ENCODE measurements at places on chromosomes 1 and 21.

- no peak for DNase-seq
These were observed 91.8 kb downstream of the TRIM11 start for GRCh38 chr1:228314658-228315483.

GRCh38 chr1:51421964-51422363, 91.6 kb upstream of the TTC39A start:
- DNase-seq: no peak

DNA sequence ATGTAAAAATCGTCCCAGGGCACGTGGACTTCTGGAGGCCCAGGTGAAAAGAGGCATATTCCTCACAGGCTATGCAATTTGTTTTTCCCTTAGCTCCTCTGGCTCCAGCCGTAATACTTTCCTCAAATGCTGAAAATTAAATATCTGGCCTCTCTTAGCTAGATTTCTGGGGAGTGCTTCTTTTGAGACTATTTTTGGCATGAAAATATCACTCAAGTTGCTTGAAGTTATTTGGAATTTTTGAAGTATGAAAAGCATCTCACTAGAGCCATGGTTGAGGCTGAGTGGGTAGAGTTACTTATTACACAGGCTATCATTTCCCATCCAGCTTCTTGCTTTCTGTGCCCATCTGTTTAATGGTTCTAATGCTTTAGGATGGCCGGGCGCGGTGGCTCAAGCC, 59.7 kb downstream of the MYOM3 start:
- no peak for DNase-seq

GRCh38 chr1:62178372-62178771, 16.3 kb upstream of the L1TD1 start:
- no peak for DNase-seq

- no peak for DNase-seq
These were observed 45.4 kb downstream of the CDC14A start for GRCh38 chr1:100397681-100398080.

DNA sequence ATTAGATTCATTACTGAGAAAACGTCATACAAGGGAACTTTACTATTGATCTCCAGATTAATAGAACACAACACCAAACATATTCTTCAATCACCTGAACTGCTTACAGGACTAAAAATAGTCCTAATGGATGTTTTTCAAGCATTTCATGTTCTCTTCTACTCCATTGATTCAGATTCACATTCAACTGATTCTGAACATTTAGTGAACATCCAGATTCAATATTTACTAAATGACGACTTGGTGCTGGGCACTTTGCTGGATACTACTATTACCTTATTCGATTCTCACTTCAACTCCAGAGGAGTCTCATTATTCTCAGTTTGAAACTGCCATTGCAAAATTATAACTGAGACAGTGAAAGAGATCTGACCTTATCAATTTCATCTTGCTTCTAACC, 18.8 kb upstream of the SUCO start:
- no peak for DNase-seq

DNA sequence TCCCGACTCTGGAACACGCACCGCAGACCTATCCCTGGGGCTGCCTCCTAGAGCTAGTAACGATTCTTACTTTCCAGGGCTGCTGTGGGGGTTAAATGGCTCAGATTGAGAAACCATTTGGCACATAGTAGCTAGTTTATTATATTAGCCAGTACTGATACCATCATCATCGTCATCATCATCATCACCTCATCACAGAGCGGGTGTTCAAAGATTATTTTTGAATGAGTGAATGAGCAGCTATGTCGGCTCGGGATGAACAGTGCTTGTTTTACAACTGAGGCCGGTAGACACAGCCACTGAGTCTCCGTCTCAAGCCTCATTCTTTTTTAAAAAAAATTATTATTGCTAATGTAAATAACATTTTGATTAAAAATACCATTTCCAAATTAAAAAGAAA, 13.5 kb upstream of the AJAP1 start:
- DNase-seq: no peak

DNA sequence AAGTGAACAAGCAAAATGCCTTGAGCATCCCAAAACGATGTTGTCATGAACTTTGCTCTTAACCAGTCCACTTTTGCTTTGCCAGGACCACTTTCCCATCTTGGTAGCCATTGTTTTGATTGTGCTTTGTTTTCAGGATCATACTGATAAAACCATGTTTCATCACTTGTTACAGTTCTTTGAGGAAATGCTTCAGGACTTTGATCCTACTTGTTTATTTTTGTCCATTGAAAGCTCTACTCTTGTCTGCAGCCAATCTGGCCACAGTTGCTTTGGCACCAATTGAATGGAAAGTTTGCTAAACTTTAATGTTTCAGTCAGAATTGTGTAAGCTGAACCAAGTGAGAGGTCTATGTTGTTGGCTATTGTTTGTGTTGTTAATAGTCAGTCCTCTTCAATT, 12.8 kb downstream of the PLPPR4 start:
- no peak for DNase-seq

GRCh38 chr1:151644001-151644400, 32.2 kb downstream of the SNX27 start:
- no peak for DNase-seq

- DNase-seq: no peak
These were observed 276.0 kb downstream of the ASTN1 start for GRCh38 chr1:176888471-176889032.

GRCh38 chr1:202291961-202292712, 49.6 kb downstream of the UBE2T start:
- no peak for DNase-seq

- no peak for DNase-seq
These were observed 76.3 kb downstream of the NPHP4 start for GRCh38 chr1:5915587-5916571.

- no peak for DNase-seq
These were observed 37.7 kb downstream of the IGFN1 start for GRCh38 chr1:201228011-201228983.

GRCh38 chr1:24304763-24305162, 14.4 kb upstream of the GRHL3 start:
- DNase-seq: no peak

DNA sequence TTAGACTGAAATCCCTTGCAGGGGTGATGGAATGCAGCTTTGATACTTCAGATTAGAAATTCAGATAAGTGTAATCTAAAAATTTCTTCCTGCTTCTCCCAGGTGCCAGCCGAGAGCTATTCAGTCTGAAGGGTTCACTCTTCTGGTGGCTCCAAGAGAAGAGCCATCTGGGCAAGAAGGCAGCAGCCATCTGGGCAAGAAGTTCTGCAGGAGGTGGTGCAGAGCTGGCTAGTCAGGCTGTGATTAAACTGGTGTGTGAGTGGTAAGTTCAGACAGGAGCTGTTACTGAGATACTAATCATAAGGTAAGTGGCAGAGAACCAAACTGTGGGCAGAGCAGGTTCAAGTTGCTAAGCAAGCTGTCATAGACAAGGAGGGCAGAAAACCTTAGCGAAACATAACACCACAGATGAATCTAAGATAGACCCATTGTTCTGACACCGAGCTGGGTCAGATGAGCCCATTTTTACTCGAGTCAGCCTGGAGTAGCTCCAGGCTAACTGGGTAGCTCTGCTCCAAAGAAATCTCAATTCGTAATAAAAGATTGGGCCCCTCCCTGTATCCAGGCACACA, 14.4 kb upstream of the TP53BP2 start:
- DNase-seq: no peak

DNA sequence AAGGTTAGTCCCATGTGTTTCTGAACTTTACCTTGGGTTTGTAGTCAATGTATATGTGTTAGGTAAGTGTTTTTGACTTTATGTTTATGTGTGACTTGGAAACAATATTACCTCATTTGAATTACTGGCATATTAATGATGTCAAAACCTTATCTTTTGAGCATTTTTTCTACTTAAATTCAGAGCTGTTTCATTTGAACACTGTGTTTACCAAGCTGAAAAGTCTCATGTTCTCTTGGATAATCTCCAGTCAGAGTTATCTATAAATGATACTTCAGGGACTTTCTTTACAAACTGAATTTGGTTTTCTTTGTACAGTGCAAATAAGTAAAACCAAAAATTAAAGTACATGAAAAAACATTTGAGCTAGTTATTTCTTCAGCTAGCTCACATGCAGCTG, 30.0 kb downstream of the ADAMTS1 start:
- no peak for DNase-seq

DNA sequence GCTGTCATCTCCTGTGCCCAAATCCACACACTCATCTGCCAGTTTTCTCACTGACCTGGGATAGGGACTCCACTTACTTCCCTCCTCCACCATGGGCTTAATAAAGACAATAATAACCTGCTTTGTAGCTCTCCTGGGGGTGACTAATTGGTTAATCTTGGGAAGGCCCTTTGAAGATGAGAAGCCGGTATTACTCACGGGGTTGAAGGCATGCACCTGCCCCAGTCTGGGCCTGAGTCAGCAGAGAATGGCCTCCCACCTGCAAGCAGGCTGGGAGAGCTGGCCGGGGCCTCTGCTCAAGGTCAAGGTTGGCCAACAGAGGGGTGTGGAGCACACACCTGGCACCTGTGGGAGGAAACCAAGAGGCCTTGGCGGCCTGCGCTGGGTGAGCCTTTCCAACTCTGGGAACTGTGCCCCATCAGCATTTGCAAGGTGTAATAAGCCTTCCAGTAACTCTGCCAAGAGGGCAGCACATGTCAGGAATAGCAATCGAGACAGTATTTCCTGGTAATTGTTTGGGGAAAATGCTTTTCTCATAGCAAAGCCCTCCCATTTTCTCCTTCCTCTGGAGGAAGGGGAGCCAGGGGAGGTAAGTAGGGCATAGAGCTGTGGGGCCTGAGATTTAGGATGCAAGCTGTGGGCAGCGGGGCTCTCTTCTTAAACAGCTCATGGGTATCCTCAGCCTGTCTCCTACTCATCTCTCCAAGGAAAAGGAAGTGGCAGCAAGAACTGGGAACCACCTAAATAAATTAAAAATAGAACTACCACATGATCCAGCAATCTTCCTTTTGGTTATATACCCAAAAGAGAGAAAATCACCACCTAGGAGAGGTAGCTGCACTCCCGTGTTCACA, 49.0 kb downstream of the TOMM20 start:
- no peak for DNase-seq

- no peak for DNase-seq
These were observed 5.1 kb downstream of the ZNF496 start for GRCh38 chr1:247326411-247327130.

DNA sequence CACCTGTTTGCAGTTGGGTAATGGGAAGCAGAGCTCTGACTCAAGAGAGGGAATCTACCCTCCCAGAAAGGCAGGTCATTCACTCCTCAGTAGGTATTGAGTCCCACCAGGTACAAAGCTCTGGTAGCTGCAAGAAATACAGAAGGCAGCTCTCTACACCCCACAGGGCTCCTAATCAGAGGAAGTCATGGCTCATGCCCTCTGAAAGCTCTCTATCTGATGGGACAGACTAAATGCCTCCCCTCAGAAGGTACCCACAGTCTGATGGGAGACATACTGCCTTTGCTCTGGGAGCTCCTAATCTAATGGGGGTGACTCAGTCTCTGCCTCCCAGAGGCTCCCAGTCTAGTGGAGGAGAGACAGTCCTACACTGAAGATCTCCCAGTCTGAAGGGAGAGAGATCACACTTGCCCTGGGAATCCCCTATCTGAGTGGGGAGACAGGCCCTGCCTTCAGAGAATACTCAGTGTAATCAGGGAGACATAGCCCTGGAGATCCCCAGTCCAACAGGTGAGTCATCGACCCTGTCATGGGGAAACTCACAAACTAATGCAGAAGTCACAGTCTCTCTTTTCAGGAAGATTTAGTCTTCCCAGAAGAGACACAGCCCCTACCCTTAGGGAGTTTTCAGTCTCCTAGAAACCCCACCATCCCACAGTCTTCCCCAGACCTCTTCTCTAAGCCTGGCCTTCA, 23.7 kb downstream of the CAMK1G start:
- no peak for DNase-seq

GRCh38 chr1:67766141-67766978, 66.9 kb downstream of the GNG12 start:
- DNase-seq: no peak

DNA sequence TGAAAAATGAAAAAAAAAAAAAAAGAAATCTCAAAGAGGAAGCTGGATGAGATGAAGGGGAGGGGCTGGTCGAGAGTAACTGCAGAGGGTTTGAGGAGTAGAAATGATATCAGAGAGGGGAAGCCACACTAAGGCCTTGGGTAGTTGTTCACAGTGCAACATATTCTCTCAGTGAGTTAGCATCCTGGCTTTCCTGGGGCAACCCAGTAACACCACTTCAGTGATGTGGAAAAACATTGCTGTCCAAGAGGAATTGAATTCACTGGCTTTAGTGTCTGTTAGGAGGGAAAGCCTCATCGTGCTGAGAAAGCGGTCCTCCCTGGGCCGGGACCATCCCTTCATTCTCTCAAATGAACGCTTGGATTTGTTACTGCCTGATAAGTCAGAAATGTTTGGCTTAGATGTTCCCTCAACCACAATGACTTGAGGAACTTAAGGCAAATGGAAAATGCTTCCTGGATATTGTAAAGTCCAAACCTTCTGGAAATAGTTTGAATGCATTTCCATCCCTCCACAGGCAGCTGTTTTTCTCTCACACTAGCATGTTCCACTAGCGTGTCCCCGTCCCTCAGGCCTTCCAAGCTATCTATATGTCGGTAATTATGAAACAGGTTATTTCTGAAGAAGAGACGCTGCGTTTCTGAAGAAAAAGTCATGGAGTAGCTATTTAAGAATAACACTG, 12.2 kb downstream of the TGFB2 start:
- DNase-seq: no peak

DNA sequence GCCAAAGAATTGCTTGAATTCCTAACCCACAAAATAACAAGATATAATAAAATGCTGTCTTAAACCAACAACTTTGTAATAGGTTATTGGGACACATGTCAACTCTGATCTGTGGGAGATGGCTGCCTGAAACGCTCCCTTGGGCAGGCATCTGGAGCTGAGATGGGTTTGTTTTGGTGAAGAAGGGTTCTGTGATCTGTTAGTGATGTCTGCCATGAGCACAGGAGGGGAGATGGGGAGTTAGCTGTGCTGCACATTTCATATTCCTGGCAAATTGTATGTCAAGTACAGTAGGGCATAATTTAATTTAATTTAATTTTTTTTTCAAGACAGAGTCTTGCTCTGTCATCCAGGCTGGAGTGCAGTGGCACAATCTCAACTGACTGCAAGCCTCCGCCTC, 34.2 kb upstream of the IFNLR1 start:
- no peak for DNase-seq

DNA sequence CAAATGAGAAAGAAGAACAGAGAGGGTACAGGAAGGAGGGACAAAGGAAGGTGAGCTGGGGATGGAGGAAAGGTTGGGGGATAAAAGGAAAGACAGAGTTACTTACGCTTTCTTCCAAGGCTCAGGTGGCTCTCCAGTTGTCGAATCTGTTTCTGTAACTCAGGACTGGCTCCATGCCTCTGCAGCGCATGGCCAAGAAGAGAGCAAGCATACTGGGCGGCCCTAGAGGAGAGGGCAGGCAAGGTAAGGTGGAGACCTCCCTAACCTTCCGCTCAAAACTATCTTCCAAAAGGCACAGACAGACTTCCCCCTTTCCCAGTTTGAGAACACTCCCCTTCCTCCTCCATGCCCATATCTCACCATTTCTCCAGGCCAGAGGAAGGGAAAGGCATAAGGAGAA, 922 bp downstream of the PEX11B start:
- no peak for DNase-seq
